ENCODE measurements at places on chromosomes 1 and 21.

DNA sequence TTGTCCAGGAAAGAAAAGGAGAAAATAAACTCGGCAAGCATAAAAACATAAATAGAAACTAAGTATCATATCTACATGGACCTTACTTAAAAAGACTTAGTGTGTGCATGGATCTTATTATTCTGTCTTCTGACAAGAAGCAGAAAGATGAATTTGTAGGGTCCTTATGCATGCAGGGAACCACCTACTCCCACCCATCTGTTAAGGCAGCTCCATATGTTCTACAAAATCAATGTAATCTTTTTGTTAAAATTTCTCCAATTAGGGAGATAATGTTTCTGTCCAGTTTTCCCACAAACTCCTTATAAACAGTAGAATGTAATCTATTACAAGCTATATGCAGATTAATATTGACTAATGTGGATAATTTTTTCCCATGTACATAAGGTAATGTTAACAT is 13.9 kb upstream of the PTPN14 start:
- DNase-seq, result no peak

DNA sequence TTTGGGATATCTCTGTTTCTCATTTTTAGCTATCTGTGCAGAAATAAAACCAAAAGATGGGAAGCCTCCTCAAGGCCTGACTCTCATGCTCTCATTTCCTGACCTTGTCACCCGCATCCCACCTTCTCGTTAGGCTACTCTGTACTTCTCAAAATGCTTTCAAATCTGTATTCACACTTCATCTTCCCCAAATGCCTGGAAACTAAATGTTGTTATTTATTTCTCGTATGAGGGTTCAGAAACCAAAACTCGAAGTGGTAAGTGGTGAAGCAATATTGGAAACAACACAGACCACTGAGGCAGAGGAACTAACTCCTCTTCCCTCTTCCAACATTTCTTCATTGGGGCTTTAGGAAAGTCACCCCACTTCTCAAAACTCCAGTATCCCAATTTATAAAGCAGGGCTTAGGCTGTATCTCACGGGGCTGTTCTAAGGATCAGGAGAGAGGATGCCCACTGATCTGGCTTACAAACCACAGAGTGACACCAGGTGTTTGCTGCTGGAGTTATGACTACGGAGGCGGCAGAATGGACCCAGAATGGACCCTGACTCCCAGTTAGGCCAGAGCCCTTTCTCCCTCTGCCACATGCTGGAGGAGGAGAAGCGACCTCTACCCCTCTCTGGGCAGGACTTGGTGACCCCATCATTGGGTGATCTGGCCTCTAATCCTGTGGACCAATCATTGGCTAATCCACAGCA is 3.5 kb downstream of the SLAMF7 start:
- DNase-seq, result no peak

DNA sequence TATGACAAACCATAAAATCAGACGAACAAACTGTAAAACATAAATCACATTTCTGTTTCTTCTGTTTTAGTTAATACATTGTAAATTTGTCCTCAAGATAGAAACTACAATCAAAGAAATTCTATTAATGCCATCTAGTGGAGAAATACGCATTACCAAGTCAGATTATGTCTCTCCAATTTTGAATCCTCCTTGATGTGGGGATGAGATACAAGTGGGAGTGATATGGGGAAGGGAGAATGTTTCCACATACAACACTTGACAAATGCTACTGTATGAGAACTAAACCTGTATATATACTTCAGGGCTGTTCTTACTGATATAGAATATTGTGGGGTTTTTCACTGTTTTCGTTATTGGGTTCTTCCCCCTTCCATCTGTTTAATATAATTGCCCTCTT is 2.6 kb downstream of the HFM1 start:
- peak; percentile 29 for DNase-seq

DNA sequence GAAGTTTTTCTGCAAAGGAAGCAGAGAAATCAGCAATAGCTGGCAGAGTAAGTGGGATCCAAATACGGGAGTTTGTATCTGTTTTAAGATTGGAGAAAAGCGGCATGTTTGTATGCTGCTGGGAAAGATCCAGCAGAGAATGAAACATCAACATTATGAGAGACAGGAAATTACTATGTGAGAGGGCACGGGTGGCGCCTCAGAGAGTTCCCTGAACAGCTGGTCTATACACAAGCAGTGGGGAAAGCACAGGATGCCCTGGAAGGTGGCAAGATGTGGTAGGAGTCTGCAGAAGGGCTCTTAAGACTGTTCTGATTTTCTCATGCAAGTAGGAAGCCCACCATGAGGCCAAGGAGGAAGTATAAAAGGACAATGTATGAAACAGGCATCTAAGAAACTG is 130.4 kb downstream of the RERE start:
- DNase-seq, result peak; percentile 65

- DNase-seq, result no peak
Measured at GRCh38 chr1:224380003-224380402, 23.3 kb downstream of the CNIH4 start.

DNA sequence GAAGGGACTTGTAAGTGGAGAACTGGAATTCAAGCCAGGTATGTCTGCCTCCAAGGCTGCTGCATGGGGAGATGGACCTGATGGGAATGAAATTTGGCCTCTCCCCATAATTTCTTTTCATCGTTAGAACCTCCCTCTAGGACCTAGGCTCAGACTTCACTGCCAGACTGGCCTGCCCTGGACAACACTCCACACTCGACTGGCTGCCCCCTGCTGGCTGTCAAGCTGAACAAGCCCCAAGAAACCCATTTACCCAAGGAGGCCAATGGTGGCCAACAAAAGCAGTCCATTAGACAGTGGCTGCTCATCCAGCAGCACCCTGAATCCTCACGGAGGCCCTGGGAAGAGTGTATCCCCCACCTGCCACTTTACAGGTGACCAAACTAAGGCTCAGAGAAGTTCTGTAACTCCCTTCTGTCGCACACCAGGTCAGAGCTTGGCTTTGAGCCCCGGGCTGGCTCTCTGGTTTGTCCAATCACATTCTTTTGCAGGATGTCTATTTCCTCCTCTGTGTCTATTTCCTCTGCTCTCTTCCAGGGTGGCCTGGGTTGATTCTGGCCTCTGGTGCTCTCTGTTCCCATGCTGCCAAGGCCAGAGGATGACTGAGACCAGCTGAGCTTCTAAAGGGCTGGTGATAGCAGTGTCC is 3.8 kb downstream of the RNF186 start:
- DNase-seq, result peak; percentile 57

GRCh38 chr1:15323989-15324868 is 77.2 kb downstream of the FHAD1 start:
- DNase-seq, result no peak

DNA sequence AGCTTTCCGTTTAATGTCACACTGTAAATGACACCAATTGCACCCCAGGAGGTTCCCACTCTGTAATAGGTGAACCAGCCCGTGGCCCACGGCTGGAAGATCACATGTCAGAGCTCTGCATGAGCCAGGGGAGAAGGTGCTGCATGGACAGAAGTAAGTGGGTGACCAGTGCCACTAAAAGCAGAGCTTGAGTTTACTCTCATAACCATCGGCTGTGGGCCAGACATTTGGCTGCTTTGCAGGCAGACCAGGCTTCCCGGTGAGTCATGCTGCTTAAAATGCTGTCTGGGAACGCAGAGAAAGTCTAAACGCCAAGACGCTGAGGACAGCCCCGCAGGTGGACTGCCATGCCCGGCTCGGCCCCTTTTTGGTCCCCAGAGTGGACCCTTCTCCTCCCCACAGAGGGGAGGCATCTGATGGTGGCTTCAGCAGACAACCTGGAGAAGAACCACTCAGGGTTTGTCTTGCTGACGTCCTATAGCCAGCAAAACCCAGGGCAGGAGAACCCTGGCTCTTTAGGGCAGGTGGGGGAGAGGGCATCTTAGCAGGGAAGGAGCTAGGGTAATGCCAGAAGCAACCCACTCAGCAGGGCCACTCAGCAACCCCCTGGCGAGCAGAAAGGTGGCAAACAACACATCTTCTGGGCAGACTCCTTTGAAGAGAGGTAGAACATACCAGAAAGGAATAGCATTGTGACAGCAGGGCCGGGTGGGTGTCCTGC is 7.3 kb downstream of the KIAA2013 start:
- DNase-seq, result peak; percentile 83

DNA sequence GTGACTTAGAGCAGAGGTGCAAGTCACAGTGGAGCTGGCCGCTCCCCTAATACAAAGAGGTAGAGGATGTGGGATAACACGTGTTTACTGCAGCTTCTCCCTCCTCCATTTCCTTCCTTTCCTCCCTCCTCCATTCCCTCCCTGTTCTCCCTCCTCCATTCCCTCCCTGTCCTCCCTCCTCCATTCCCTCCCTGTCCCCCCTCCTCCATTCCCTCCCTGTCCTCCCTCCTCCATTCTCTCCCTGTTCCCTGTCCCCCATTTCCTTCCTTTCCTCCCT is 124.0 kb downstream of the CRYAA start:
- no peak for DNase-seq

DNA sequence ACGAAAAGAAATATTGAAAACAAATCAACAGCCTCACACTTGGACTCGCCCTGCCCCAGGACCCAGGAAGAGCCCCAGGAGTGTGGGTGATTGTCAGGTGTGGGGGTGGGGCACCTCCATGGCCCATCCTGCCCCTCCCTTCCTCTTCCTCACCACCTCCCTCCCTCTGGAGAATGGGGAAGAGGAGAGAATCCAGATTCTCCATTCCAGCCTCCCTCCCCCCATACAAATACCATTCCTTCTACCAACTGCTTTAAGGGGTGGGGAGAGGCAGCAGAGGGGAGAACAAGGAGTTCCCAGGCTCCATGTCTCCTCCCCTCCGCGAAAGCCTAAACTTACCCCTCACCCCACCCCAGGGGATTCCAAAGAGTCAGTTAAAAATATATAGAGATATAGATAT is 36.7 kb downstream of the MEF2D start:
- no peak for DNase-seq

DNA sequence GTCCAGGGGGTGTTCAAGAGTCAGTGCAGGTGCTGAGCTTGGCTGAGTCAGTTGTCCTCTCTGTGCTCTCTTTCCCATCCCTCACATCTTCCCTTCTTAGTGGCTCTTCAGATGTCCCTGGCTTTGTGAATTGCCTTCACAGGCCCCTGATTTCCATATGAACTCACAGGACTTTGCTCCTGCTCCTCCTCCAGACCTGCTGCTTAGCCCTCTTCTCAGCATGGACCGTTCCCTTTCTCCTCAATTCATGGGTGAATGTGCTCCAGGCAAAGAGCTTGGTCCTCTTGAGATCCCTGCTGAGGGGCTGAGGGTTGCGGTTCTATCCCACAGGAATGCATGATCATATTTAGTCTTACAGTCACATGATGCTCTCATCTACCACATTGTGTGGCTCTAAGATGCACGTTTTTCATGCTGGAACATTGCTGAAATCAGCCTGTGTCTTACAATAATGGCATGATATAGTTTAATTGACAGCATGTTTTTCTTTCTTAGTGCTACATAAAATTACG is 30.5 kb downstream of the CACNA1E start:
- no peak for DNase-seq

Data from HCEC 1CT (cell line).